ENCODE measurements at places on chromosomes 11 and 22.

DNA sequence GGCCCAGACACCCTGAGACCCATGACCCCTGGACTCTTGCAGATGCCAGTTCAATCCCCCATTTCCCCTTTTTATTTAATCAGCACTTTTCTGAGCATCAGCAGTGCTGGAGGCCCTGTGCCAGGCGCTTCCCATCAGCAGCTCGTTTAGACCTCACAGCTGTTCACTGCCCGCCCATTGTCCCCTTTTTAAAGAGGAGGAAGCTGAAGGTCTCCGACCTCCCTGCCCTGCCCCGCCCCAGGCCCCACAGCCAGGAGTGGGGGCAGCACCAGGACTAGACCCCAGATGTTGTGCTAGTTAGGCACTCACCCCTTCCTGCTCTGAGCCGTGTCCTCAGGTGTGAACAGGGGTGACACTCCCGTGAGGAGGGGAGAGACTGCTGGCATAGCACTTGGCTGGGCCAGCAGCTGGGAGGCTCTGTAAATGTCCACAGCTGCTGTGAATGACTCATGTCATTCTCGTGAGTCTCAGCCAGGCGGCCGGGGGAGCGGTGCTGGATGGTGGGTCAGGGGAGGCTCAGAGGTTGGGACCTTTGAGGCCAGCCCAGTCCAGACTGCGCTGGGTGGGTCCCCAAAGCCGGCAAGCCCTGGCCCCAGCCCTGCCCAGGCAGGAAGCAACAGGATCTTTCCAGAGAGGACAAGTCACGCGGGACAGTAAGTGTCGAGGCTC is 19.9 kb downstream of the EMID1 start:
- DNase-seq: no peak

DNA sequence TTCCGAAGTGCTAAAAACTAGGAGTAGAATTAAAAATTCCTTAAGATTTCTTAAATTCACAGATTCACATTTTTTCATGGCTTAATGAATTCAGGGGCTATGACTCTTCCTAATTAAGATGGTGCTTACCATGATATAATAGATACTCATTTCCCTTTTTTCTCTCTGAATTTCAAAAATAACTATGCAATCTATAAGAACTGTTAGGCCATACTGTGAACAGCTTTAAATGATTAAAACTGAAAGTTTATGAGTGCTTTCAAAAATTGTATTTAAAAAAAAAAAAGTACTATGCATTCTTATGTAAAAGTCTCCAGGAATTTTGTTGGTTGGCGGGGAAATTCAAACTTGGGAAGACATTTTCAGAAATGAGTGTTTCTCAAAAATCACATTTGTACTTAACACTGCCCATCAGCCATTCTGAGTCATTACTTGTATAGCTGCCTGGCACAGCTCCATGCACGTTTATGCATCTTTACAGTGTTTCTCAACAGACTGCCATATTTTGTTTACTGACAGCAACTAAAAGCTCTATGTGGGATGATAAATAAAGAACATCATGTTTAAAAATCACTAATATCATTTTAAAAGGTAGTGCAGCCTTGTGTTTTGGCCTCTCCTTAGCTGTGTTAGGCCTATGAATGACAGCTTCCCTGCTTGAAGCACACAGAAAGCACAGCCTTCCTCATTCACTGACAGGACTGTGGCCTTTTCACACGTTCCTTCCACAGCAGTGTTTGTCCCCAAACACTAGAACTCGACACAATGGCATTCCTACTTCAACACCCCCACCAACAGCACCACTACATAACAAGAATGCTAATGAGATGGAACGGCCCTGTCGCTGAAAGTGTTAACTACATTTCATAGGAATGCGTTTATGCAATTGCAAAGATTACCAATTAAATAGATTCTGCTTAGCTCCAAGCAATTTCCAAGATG is 131.4 kb downstream of the DCDC1 start:
- DNase-seq: no peak

GRCh38 chr11:27312110-27312509 is 50.9 kb downstream of the CCDC34 start:
- no peak for DNase-seq

DNA sequence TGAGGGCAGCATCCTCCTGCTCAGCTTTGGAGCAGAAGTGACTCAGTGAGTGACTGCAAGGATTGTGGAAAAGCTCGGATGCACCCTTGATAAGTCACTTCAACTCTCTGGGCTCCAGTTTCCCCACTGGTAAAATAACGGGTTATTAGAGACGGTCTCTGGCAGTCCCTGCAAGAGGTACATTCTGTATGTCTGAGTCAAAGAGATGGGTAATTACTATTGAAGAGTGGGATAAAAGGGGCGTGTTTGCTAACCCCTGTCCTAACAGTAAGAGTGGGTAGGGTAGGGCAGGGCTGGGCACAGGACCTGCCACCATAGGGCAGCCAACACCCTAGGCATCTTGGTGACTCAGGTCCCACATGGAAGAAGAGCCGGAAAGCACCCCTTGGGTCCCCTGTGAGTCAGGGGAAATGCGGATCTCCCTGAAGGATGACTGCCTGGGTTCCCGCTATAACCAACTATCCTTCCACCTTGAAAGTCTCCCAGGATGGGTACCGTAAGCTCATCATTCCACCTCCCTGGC is 7.3 kb upstream of the AHNAK start:
- no peak for DNase-seq

DNA sequence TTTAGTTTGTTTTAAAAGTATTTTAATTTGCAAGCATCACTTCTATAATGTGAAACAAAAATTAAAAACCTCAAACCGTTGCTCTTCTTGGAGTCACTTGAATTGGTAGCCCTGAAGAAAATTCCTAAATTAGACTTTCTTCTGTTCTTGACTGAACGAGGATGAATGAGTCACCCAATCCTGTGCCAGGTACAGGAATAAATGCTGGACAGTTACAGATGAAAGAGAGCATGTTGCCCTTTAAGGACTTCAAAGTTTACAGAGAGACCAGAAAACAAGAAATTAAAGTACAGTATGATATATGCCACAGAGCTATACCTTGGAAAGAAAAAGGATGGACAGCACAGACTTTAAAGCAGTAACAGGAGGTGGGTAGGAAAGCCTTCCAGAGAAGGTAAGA is 41.3 kb upstream of the CXCR5 start:
- DNase-seq: no peak

DNA sequence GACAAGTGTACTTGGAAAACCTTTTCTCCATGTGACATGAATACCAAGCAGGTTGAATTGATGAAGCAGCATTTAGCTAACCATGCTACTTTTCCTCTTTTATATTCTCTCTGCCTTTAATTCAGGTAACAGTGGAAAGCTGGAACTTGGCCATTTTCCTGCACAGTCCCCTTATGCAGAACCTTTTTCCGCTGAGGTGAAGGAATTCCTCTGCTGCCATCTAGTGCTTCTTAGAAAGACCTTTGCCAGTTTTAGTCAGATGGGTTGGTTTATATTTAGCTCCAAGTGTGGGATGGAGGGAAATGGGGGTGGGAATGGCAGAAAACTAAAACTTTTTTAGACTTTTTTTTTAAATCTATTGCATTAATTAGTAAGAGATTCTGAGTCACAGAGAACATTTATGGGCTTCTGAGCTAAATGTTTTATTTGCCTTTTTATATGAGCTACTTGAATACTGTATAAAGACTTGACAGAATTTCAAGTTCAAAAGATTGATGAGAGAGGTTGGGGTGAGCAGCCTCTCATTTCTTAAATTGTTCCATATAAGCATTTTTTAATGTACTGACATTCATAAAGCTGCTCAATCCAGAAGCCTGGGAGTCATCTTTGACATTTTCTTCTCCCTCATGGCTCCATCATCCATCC is 153.9 kb upstream of the ZC3H12C start:
- peak; percentile 80 for DNase-seq

- DNase-seq: no peak
These were observed 4.6 kb upstream of the MUC6 start for GRCh38 chr11:1041149-1041467.

DNA sequence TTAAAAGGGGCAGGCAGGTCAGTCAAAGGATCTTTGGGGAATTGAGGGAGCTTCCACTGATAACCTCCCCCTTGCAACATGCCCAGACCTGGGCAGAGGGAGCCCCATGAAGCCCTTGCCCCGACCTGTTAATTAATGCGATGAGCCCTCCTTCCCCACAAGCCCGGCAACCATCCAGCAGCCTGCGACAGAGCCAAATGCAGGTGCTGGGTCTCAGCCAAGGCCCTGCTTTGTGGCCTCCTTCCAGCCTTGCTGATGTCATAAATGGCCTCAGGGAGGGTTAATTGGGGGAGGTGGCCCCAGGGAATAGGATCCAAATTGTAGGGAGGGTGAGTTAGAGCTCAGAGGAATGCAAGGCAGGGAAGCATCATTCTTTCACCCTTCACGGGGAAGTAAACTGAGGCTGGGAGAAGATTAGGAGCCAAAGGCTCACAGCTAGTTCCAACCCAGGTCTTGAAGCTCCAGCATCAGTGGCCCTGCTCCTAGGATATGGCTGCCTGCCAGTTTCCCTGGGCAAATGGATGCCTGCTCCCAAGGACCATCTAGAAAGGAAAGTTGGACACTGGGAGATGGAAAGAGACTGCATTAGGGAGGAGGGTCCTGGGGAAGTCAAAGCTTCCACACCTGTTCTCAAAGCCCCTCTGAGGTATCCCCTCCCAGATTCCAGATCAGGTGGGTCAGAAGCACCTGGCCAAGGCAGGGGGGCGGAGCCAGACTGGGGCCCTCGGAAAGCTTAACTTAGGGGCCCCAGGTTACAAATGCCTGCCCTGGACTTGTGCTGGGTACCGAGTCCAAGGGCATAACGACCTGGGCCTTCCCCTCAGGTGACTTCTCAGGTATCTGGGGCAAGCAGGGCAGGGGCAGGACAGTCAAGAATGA is 34.1 kb downstream of the LMO1 start:
- DNase-seq: no peak

DNA sequence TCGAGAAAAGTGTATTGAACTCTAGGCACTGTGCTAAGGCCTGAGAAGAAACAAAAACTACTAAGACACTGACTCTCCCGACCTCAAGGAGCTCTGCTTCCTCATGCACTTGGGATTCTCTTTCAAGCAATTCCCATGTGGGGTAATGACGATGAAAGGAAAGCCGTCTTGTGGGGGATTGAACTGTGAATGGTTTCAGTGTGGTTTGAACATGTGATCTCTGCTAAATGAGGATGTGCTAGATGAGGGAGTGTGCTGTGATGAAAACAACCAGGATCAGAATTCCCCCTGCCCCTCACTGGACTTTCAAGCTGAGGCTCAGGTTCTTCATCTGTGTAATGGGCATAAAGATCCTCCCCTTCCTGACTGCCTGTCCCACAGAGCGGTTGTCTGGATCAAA is 74.9 kb downstream of the DEPDC5 start:
- no peak for DNase-seq

- no peak for DNase-seq
These were observed 91.0 kb downstream of the FEZ1 start for GRCh38 chr11:125404811-125405790.

DNA sequence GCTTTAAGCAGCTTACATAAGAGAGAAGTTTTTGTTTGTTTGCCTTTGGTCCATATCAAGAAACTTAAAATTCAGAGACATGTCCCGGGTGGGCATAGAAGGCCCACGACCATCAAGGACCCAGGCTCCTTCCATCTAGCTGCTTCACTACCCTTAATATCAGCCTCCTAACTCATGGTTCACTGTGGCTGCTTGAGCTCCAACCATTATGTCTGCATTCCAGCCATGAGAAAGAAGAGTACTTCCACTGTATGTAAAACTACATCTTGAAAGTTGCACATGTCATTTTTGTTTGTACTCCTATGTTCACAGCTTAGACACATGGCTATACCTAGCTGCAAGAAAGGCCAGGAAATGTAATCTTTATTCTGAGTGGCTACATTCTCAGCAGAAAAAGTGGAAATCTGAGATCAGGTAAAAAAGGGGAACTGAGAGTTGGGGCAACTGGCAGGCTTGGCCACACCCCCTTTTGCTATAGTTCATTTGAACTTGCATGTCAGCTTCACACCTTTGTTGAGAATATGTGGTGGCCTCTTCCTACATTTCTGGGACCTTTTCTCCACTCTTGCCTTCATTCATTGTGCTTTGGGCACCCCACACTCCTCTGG is 81.3 kb upstream of the TP53I11 start:
- no peak for DNase-seq

DNA sequence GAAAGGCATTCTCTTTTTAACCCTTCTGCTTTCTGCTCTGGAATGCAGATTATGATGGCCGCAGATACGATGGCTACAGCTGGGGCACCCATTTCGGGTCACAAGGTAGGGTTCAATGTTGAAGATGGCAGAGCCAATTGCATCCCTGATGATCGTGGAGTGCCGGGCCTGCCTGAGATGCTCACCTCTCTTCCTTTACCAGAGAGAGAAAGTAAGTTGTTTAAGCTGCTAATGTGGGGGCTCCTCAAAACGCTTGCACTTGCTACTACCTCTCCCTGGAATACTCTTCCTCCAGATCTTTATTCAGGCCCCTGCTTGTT is 50.8 kb upstream of the PRDM11 start:
- DNase-seq: no peak

DNA sequence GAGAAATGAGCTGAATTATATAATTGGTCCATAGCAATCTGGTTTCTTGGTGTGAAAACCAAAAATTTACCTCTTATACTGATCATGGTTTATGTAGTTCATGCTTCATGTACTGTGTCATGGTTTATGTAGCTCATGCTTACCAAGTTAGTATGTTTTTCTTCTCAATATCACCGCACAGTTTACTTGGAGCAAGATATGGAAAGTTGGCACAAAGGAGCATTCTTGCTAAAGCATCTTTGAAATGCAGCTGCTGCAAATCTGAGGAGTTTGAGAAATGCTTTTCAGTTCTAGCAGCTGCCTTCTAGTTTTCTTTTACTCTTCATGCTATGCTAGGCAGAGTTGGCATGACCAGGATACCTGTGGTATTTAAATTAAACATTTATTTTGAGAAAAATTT is 4.5 kb downstream of the OR10G7 start:
- DNase-seq: no peak

- DNase-seq: peak; percentile 25
These were observed 8.3 kb downstream of the NDUFV1 start for GRCh38 chr11:67614730-67615714.

DNA sequence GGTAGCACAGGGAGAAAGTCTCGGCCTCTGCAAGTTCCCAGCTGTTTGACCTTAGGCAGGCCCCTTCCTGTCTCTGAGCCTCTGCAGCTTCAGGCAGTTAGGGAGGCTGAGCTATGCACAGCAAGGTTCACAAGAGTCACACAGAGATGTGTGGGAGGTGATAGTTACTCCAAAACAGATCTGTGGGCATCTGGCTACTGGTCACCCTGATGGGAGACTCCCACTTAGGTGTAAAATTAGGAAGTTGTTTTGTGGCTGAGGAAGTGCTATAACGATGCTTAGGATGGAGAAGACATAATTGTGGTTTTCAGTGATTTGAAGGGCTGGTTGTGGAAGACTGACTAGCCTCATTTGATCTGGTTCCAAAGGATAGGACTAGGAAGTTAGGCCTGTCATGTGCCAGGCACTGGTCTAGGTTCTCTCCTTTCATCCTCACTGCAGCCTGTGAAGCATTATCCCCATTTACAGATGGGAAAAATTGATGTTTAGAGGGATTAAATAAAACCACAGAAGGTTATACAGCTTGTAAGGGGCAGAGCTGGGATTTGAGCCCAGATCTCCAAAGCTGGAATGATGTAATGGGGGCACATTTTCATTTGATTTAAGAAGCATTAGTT is 13.5 kb downstream of the ACO2 start:
- no peak for DNase-seq

Measured in NCI-H510A treated with DMSO at 0.1 percent for 48 hours (cell line).